Activated CD4-positive, alpha-beta memory T cell treated with anti-CD3 and anti-CD28 coated beads for 36 hours (primary cell): ENCODE measurements at places on chromosomes 4 and X. TPM values are rescaled to one million over a fixed set of nuclear protein-coding genes. Genes with fewer than 3 reads are reported as not detected.
A peak's percentile ranks its signal among the peaks of the same experiment; 100 is the strongest.

- peaks cover 50% of the 10 kb centered on the region for H3K4me1 ChIP-seq
- H3K27me3 ChIP-seq: peaks cover 3% of the 10 kb centered on the region
- H3K4me3 ChIP-seq: peak overlapping the region; percentile 68
- H3K36me3 ChIP-seq: peaks cover 37% of the 10 kb centered on the region
Observed at GRCh38 chrX:12979616-12980015, 4.7 kb downstream of the TMSB4X start.

DNA sequence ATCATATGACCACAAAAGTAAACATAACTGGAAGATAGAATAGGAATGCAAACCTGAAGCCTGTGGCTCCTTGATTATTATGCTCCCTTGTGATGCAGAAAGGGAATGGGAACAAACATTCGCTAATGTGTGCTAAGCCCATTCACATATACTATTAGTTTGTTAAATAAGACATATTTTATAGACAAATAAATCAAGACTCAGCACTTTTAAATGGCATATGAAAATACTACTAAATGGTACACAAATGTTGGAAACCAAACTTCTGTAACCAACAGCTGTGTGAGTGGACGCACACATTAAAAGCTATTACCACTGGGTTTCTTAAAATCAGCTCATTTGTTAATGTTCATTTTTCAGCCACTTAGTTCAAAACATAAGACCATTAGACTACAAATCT is 96.0 kb downstream of the CBR4 start:
- no peak overlapping the region for H3K4me3 ChIP-seq
- H3K4me1 ChIP-seq: no peaks in the 10 kb centered on the region
- no peak overlapping the region for H3K27ac ChIP-seq
- no peaks in the 10 kb centered on the region for H3K27me3 ChIP-seq
- H3K36me3 ChIP-seq: no peaks in the 10 kb centered on the region
- no peak for DNase-seq

- no peak overlapping the region for H3K27ac ChIP-seq
- DNase-seq: no peak
- H3K4me1 ChIP-seq: no peaks in the 10 kb centered on the region
Observed at GRCh38 chr4:13196721-13197120, 287.4 kb downstream of the RAB28 start.

GRCh38 chr4:153585026-153585425 is 99.1 kb upstream of the TLR2 start:
- H3K4me3 ChIP-seq: no peak overlapping the region
- DNase-seq: no peak
- H3K27ac ChIP-seq: peak overlapping the region; percentile 44
- no peaks in the 10 kb centered on the region for H3K27me3 ChIP-seq

DNA sequence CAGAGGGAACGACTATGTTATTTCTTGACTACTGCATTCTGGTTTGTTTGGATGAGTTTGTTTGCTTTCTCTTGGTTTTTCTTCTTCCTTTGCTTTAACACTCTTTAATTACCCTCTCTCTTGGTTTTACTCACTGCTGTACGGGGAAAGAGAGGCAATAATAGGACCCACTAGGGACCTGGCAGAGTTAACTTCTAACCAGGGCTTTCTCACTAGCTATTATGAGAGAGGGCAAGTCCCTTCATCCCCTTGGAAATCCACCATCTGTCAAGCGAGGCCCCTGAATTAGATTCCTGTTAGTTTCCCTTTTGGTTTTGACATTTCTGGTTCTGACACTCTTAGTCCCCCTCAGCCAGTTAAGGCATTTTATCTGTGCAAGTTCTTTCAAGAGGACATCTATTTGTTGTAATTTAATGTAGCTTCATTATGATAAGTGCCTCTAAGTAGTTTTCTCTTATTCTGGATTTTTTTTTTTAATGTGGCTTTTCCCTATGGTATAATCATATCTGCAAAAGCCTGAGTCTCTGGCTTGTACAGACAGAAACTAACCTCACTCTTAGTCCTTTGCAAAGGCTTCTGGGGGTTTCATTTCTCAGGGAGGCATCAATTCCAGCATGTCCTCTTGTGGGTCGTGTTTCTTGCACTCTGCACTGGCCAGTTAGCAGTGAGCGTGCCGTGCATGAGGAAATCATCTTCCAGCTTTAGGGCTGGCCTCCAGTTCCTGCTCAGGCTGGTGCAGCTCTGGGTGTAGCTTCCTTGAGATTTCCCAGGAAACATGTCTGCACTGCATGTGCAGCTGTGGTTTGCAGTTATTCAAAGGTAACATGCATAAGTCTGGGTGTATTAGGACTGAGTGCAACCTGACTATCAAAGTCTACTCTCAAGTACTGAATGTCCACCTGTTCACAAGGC is 221.3 kb downstream of the STIM2 start:
- no peaks in the 10 kb centered on the region for H3K36me3 ChIP-seq
- no peak for DNase-seq
- peaks cover 28% of the 10 kb centered on the region for H3K27me3 ChIP-seq
- H3K4me3 ChIP-seq: no peak overlapping the region

DNA sequence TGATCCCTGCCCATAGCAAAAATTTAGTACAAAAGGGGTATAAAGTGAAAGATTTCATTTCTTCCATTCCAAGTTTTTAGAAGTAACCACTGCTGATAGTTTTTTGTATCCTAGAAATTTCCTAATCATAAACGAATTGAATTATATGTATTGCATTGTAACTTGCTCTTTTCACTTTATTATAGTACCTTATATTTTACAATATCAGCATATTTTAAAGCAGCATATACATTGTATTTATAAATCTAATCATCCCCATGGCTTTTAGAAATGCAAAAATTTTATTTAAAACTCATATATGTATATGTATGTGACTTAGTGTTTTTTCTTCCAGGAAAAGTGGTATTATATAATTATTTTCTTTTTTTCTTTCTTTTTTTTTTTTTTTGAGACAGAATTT is 27.7 kb downstream of the STAG2 start:
- no peak overlapping the region for H3K4me3 ChIP-seq
- DNase-seq: no peak
- H3K27ac ChIP-seq: no peak overlapping the region
- H3K36me3 ChIP-seq: no peaks in the 10 kb centered on the region

DNA sequence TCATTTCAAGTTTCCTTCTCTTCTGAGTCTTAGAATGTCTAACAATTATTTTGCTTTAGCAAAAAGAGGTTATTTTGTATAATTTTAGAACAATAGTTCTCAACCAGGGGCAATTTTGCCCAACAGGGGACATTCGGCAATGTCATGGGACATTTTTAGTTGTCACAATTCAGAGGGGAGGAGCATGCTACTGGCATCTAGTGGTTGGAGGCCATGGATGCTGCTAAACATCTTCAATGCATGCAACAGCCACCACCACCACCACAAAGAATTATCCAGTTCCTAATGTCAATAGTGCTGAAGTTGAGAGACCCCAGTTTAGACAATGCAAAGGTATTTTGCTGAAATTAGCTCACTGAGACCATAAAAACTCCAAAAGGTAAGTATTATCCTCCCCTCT is 122.5 kb downstream of the ARHGAP6 start:
- no peak overlapping the region for H3K4me3 ChIP-seq
- H3K4me1 ChIP-seq: no peaks in the 10 kb centered on the region
- no peak for DNase-seq
- no peaks in the 10 kb centered on the region for H3K27me3 ChIP-seq

The SPON2 gene
- total RNA-seq: 9.5 TPM

GRCh38 chr4:115187136-115187535 is 73.7 kb upstream of the NDST4 start:
- H3K4me3 ChIP-seq: no peak overlapping the region
- H3K36me3 ChIP-seq: no peaks in the 10 kb centered on the region
- no peak overlapping the region for H3K27ac ChIP-seq
- H3K27me3 ChIP-seq: no peaks in the 10 kb centered on the region
- no peak for DNase-seq

DNA sequence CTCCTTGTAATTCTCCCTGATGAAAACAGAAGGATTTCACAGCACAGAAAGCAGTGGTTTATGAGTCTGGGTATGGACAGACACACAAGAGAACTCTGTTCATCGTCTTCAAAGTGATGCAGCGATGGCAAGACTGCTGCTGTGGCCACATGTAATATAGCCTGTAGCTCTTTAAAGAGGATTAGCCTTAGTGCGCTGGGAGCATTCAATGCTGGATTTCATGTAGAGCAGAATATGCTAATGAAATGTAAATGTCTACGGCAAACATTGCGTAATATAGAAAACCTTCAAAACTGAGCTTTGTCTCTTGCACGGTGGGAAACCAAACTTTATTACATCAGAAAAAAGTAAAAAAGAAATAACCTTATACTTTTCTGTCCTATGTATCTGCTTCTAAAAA is 42.9 kb downstream of the ALPK1 start:
- peaks cover 2% of the 10 kb centered on the region for H3K36me3 ChIP-seq
- H3K27ac ChIP-seq: no peak overlapping the region
- H3K4me1 ChIP-seq: no peaks in the 10 kb centered on the region
- DNase-seq: no peak
- no peak overlapping the region for H3K4me3 ChIP-seq

The MAGEA1 gene
- not detected for total RNA-seq
